HepG2 (cell line): ENCODE measurements at places on chromosomes 5 and 9. TPM values are rescaled to one million over a fixed set of nuclear protein-coding genes. Genes with fewer than 3 reads are reported as not detected.
A peak's percentile ranks its signal among the peaks of the same experiment; 100 is the strongest.

Gene SPOCK1
- total RNA-seq: 0.18 TPM in 1 of 2 replicates, not detected in the other

Gene RABL6
- 66.4 and 81.5 TPM in 2 replicates for total RNA-seq

DNA sequence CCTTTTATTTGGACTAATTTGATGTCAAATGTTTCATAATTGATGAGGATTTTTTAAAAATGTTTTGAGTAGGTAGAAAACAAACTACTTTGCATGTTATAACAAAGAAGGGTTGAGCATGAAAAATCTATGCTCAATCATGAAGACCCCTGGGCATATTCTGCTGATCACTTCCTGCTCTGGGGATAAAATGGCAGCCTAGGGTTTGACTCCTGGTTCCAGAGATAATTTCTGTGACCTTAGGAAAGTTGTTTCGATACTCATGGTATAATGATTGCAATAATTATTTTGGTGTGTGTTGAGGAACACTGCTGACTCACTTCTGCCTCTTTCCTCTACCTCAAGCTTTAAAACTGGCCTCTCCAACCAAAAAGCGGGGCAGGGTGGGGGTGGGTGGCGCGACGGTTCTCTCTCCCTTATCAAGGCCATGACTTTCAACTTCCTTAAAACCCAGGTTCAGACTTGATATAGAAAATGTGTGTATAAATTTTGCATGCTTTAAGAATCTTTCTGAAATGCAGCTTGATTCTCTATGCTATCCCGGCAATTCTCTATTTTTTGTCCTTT lies 6.0 kb upstream of the PIP5K1B start:
- no peak for DNase-seq

- peak; percentile 18 for DNase-seq
Measured at GRCh38 chr5:108380531-108381349, 1.2 kb downstream of the FBXL17 start.

GRCh38 chr5:72485430-72485974 lies 21.7 kb downstream of the ZNF366 start:
- DNase-seq: no peak
